ENCODE measurements at places on chromosomes 6 and 20. TPM values are rescaled to one million over a fixed set of nuclear protein-coding genes. Genes with fewer than 3 reads are reported as not detected.

- no peaks in the 10 kb centered on the region for H3K36me3 ChIP-seq
- H3K4me1 ChIP-seq = no peaks in the 10 kb centered on the region
- H3K4me3 ChIP-seq = no peak overlapping the region
- DNase-seq = no peak
- no peak overlapping the region for H3K27ac ChIP-seq
- peaks cover 5% of the 10 kb centered on the region for H3K27me3 ChIP-seq
These were observed 145.2 kb upstream of the HEY2 start for GRCh38 chr6:125604257-125604656.

- H3K27ac ChIP-seq = no peak overlapping the region
- peaks cover 1% of the 10 kb centered on the region for H3K27me3 ChIP-seq
- H3K4me1 ChIP-seq = no peaks in the 10 kb centered on the region
These were observed 47.7 kb upstream of the POLR1H start for GRCh38 chr6:30013291-30013922.

DNA sequence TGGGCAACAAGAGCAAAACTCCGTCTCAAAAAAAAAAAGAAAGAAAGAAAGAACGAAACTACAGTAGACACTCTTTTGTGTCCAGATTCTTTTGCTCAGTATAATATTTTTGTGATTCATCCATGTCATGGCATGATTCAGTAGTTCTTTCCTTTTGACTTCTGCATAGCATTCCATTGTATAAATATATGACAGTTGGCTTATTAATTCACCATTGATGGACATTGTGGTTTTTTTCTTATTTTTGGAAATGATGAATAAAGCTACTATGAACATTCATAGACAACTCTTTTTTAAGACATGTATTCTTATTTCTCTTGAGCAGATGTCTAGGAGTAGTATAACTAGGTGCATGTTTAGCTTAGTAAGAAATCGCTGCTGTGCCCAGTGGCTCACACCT, 10.3 kb upstream of the IER3 start:
- no peak overlapping the region for H3K27ac ChIP-seq
- no peaks in the 10 kb centered on the region for H3K36me3 ChIP-seq
- H3K4me3 ChIP-seq = no peak overlapping the region
- no peaks in the 10 kb centered on the region for H3K27me3 ChIP-seq
- H3K4me1 ChIP-seq = no peaks in the 10 kb centered on the region

DNA sequence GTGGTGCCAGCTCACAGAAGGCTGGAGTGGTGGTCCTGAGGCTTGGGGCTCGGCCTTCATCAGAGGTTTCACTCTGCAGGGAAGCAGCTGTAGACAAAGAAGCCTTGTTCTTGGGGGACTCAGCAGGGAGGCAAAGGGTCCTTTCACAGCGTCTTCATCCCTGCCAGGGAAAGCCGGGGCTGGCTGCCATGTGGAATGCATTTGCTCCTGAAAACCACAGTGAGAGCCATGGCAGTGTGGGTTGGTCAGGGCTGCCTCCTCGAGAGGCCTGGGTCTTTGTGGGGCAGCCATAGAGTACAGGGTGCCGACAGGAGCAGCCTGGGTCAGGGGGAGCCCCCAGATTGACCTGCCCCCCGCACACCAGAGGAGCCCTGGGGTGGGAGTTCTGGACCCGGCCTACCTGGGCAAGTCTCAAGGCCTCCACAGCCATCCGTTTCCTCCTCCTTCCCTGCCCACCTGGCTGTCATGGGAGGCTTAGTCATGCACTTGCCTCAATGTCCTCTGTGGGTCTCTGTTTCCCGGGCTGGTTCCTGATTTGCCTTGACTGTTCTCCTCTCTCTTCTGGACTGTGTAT, 144.0 kb downstream of the CDC5L start:
- peaks cover 9% of the 10 kb centered on the region for H3K4me1 ChIP-seq
- no peaks in the 10 kb centered on the region for H3K27me3 ChIP-seq
- no peak overlapping the region for H3K27ac ChIP-seq
- H3K4me3 ChIP-seq = no peak overlapping the region
- H3K36me3 ChIP-seq = no peaks in the 10 kb centered on the region

- H3K36me3 ChIP-seq = peaks cover 55% of the 10 kb centered on the region
- H3K27me3 ChIP-seq = no peaks in the 10 kb centered on the region
- DNase-seq = no peak
- peaks cover 4% of the 10 kb centered on the region for H3K4me1 ChIP-seq
- no peak overlapping the region for H3K27ac ChIP-seq
- no peak overlapping the region for H3K4me3 ChIP-seq
These were observed 18.1 kb downstream of the DEK start for GRCh38 chr6:18246205-18246604.

DNA sequence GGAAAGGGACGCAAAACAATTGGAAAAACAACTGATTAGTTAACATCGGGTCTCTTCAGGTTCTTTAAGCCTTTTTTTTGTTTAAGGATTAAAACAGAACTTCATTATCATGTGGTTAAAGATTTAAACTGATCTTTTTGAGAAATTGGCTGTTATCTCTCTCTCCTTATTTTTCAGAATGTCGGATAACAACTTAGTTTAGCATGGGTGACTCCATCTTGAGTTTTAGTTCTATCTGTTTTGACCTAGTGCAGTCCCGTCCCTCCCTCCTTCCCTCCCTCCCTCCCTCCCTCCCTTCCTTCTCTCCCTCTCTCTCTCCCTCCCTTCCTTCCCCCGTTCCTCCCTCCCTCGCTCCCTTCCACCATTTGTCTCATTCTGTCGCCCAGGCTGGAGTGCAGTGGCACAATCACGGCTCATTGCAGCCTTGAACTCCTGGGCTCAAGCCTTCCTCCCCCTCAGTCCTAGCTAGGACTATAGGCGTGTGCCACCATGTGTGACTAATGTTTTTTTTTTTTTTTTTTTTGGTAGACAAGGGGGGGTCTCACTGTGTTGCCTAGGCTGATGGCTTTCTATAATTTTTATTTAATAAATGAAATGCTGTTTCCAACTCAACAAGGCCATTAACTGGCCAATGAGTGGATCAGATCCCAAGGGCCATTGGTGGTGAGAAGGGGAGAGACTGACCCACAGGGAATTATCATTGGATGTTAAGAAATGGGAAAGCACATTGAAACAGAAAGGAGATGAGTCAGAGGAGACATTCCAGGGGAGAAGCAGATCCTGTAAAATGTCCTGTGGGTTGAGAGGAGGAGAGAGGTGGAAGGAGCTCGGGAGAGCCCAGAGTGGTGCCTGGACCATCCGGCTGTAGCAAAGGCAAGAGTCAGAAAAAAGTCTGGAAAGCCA, 13.6 kb downstream of the BAK1 start:
- H3K36me3 ChIP-seq = no peaks in the 10 kb centered on the region
- H3K27ac ChIP-seq = no peak overlapping the region
- no peaks in the 10 kb centered on the region for H3K27me3 ChIP-seq
- H3K4me1 ChIP-seq = peaks cover 14% of the 10 kb centered on the region
- no peak overlapping the region for H3K4me3 ChIP-seq

GRCh38 chr6:28651161-28651560, 125.5 kb downstream of the GPX5 start:
- no peaks in the 10 kb centered on the region for H3K4me1 ChIP-seq
- no peak overlapping the region for H3K4me3 ChIP-seq
- no peak for DNase-seq
- H3K27me3 ChIP-seq = peaks cover 19% of the 10 kb centered on the region
- H3K36me3 ChIP-seq = no peaks in the 10 kb centered on the region

DNA sequence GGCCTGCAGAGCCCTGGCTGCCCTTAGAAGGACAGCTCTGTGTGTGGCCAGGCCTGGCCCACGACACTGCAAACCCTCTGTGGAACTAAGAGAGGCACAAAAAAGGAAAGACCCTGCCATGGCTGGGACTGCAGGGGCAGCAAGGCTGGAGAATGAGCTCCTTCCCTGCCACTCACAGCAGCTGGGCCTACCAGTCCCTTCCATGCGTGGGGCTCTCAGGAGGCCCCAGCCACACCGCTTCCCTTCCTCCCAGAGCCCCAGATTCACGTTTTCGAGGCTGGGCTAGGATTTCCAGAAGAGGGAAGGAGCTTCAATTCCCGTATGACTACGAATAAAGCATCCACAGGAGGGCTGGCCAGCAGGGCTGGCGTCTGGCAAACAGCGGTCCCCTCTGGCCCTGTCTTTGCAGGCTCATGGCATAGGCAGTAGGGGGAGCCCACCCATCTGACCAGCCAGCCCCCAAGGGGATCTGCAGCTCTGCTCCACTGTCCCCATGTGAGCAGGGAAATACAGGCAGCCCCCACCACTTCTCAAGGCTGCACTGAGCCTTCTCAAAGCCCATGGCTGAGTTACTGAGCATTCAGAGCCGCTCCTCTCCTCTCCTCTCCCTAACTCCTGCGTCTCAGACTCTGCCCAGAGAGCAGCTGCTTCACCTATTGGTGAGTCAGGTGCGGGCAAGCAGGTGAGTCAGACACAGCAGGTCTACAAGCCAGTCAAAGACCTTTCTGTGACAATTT, 53.1 kb downstream of the NINL start:
- no peaks in the 10 kb centered on the region for H3K4me1 ChIP-seq
- no peak overlapping the region for H3K27ac ChIP-seq
- no peak for DNase-seq
- no peaks in the 10 kb centered on the region for H3K36me3 ChIP-seq
- H3K4me3 ChIP-seq = no peak overlapping the region

DNA sequence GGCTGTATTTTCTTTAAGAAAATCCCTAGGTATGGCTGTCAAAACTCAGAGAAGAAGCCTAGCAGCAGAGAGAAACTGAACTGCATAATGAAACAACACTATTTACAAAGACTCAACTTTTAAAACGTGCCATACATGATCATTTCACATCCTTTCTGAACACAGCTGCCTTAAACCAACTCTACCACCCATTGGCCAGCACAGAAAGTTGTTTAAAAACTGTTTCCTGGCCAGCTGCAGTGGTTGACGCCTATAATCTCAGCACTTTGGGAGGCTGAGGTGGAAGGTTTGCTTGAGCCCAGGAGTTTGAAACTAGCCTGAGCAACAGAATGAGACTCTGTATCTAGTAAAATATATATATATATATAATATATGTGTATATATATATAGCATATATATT, 336.4 kb upstream of the SOX4 start:
- no peaks in the 10 kb centered on the region for H3K27me3 ChIP-seq
- no peaks in the 10 kb centered on the region for H3K36me3 ChIP-seq
- no peak overlapping the region for H3K27ac ChIP-seq
- DNase-seq = no peak

Gene PNLDC1
- 0.19 TPM for total RNA-seq

Gene TBX18
- not detected for total RNA-seq

Gene ELOVL2
- total RNA-seq = not detected

Gene MYH7B
- 1.0 TPM for total RNA-seq

Gene CST2
- total RNA-seq = not detected
